ENCODE measurements at places on chromosomes 5 and 9. TPM values are rescaled to one million over a fixed set of nuclear protein-coding genes. Genes with fewer than 3 reads are reported as not detected.

Gene BRD8
- 60.0 TPM for total RNA-seq

Gene GABRA1
- not detected for total RNA-seq

Gene NR2F1
- total RNA-seq, result 16.8 TPM

Gene SELENOP
- 29.4 TPM for total RNA-seq

Gene RHOBTB3
- 300 TPM for total RNA-seq

Gene IL33
- total RNA-seq, result 0.11 TPM

Gene ARL10
- 12.6 TPM for total RNA-seq

Gene GAS1
- 159 TPM for total RNA-seq

Gene IRX2
- total RNA-seq, result 5.3 TPM

Gene CRHBP
- not detected for total RNA-seq

Gene FYB1
- total RNA-seq, result not detected

Gene MED22
- total RNA-seq, result 30.5 TPM

Gene DDX4
- total RNA-seq, result not detected

Gene ABL1
- total RNA-seq, result 63.4 TPM

Gene PAIP1
- 135 TPM for total RNA-seq

Gene DHX29
- 37.8 TPM for total RNA-seq

Gene POU5F2
- 0.29 TPM for total RNA-seq

Gene FSD1L
- total RNA-seq, result 2.1 TPM

Gene PCDHA6
- not detected for total RNA-seq

Gene SOWAHA
- not detected for total RNA-seq

Gene PPIC
- 20.3 TPM for total RNA-seq

Gene THG1L
- total RNA-seq, result 16.1 TPM

Gene MZB1
- total RNA-seq, result not detected

Gene ORM1
- not detected for total RNA-seq

Gene TUBB4B
- total RNA-seq, result 517 TPM

Gene RPP25L
- total RNA-seq, result 34.0 TPM

Gene RANBP3L
- 0.83 TPM for total RNA-seq

Gene COMMD10
- 33.3 TPM for total RNA-seq

Gene CDKN2B-AS1
- total RNA-seq, result 6.2 TPM
